Endodermal cell (in vitro differentiated cells): ENCODE measurements at places on chromosomes 3 and 15.

GRCh38 chr3:31974471-31974870, 6.6 kb downstream of the OSBPL10 start:
- no peak for DNase-seq

DNA sequence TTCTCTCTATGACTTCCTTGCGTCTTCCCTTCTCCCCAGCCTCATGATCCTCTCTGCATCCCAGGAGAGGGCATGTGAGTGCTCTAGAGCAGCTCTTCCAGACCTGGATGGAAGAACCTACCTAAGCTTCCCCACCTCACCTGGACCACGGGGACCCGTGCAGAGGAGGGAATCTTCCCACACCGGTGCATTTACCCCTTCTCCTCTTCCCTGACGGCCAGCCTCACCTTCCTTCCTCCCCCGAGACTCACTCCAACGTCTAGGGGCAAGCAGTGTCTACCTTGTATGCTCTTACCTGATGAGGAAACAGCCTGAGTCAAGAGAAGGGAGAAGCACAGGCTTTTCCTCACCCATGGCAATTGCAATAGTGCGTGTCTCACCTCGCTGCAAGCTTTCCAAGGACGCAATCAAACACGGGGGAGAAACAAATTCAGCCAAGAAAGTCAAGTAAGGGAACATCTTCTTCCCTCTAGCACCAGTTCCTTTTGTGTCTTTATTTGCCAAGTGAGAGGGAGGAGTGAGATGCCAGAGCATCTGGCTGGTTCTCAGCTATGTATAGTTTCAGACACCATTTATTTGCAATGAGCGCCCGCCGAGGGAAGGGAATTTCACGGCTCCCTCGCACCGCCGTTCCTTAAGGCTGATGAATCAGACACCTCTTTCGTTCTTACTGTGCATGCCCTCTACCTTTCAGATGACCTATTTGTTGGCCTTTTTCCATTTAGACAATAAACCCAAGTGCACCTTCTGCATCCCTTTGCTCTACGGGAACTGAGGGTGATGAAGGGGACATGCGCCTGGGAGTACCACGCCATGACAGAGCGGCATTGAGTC, 1.8 kb upstream of the CCR9 start:
- no peak for DNase-seq

- peak; percentile 81 for DNase-seq
Measured at GRCh38 chr3:29475854-29476253, 195.0 kb downstream of the RBMS3 start.

DNA sequence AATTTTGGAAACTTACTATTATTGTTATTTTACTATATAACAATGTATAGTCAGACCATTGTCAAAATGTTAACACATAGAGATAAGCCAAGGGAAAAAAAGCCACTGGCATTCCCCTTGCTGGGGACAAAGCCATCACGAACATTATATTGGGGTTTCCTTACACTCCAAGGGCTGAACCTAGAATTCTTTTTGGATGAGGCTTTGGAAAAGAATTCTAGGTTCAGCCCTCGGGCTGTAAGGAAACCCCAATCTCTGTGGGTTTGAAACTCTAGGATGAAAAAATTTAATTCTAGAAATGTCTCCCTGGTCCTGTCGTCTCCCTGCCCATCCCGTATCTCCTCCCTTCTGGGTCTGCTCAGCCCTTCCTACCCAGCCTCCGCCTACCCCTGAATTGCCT, 67.0 kb upstream of the SMAD6 start:
- no peak for DNase-seq

- DNase-seq, result no peak
Measured at GRCh38 chr3:102466001-102466400, 31.2 kb downstream of the ZPLD1 start.

GRCh38 chr3:136114421-136114820, 81.7 kb downstream of the MSL2 start:
- DNase-seq, result no peak

DNA sequence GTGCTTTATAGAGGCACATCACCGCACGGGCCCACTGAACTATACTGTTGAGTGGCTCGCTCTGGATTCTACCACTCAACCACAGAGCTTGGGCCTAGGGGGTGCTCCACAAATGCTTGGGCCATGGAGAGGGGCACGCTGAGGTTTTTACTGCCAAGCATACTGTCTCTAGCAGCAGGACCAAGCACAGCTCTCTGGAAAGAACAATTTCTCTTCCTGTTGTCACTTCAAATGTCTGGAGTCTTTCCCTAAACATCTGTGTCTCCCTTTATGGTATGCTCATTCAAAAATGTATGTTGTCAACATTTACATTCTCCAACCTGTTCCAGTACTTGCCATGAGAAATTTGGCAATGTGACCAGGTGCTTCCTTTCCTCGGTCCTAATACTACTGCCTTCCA, 114.7 kb upstream of the TPM1 start:
- DNase-seq, result no peak

DNA sequence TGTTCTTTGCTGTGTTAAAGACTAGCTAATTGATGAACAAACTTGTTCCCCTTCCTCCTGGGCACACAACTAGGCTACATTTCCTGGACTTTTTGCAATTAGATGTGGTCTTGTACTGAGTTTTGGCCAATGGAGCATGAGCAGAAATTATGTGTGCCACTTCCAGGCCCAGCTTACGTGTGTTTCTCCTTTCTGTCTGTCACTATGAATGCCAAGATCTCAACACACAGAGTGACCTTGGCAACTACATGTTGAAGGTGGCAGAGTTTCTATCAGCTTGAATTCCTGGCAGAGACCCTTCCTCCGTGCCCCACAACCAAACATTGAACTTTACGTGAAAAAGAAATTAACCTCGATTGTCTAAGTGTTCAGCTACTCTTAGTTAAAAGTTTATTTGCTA, 81.7 kb upstream of the PIAS1 start:
- no peak for DNase-seq

GRCh38 chr3:195224980-195225580, 45.9 kb downstream of the XXYLT1 start:
- DNase-seq, result no peak
